Spinal cord (tissue), 10 donors: ENCODE measurements at places on chromosomes 6 and 20.
A peak's percentile ranks its signal among the peaks of the same experiment; 100 is the strongest.

GRCh38 chr6:147911686-147912085, 403.2 kb downstream of the SAMD5 start:
- no peaks in the 10 kb centered on the region for H3K36me3 ChIP-seq
- H3K27me3 ChIP-seq = no peaks in the 10 kb centered on the region
- no peaks in the 10 kb centered on the region for H3K4me1 ChIP-seq
- no peak overlapping the region for H3K4me3 ChIP-seq

DNA sequence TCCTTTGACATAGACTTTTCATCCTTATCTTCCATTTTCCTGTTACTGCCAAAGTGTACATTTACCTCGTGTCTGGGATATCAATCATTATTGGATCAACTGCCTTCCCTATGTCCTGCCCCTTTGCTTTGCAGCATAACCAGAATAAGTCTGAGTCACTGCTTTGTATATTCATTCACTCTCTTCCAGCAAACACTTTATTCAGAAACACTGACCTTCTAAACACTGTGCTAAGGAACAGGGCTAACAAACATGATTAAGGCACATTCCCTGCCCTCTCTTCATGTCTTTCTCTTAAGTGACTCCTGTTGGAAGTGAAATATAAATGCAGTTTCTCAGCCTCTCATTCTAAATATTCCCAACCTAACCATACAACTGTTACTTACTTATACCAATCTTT, 66.9 kb downstream of the COL19A1 start:
- H3K27me3 ChIP-seq = no peaks in the 10 kb centered on the region
- H3K27ac ChIP-seq = no peak overlapping the region
- no peaks in the 10 kb centered on the region for H3K4me1 ChIP-seq
- no peak overlapping the region for H3K4me3 ChIP-seq
- H3K36me3 ChIP-seq = no peaks in the 10 kb centered on the region

GRCh38 chr20:48676795-48677460, 150.9 kb downstream of the PREX1 start:
- no peak overlapping the region for H3K27ac ChIP-seq
- H3K27me3 ChIP-seq = no peaks in the 10 kb centered on the region
- no peak for DNase-seq
- H3K4me1 ChIP-seq = no peaks in the 10 kb centered on the region
- H3K4me3 ChIP-seq = no peak overlapping the region
- H3K36me3 ChIP-seq = peaks cover 69% of the 10 kb centered on the region

DNA sequence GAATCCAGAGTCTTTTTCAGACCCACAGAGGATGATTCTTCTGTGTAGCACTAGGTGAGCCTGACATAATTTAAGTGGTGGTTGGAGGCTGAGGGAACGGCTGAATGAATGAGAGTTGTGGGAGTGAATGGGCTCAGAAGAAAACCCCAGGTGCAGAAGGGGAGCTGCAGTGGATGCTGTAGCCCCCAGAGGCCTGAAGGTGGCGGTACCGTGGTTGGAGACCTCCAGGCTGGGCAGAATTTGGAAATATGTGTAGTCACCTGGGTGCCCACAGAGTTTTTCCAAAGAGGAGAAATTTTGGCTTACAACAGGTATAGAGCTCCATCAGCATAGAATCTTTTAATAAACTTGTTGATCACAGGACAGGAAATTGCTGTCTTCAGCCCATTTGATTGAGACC, 6.5 kb upstream of the RAET1G start:
- no peak overlapping the region for H3K27ac ChIP-seq
- no peaks in the 10 kb centered on the region for H3K36me3 ChIP-seq
- peaks cover 63% of the 10 kb centered on the region for H3K27me3 ChIP-seq

GRCh38 chr20:53917145-53918019, 153.0 kb downstream of the BCAS1 start:
- peak overlapping the region; percentile 84 for H3K27ac ChIP-seq
- no peak overlapping the region for H3K4me3 ChIP-seq
- peaks cover 24% of the 10 kb centered on the region for H3K4me1 ChIP-seq
- DNase-seq = no peak
- H3K36me3 ChIP-seq = no peaks in the 10 kb centered on the region
- no peaks in the 10 kb centered on the region for H3K27me3 ChIP-seq

GRCh38 chr20:20358801-20359200, 9.1 kb upstream of the INSM1 start:
- H3K4me3 ChIP-seq = no peak overlapping the region
- DNase-seq = no peak
- peaks cover 40% of the 10 kb centered on the region for H3K27me3 ChIP-seq

DNA sequence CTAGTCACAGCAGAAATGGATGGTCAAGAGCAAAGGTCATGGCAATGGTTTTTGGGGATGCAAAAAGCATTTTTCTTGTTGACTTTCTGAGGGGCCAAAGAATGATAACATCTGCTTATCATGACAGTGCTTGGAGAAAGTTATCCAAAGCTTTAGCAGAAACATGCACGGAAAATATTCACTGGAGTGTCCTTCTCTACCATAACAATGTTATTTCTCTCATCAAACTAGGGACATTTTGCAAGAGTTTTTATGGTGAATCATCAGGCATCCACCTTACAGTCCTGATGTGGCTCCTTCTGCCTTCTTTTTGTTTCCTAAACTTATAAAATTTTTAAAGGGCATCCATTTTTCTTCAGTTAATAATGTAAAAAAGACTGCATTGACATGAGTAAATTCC, 302.3 kb downstream of the HIVEP2 start:
- no peak for DNase-seq
- no peak overlapping the region for H3K4me3 ChIP-seq
- H3K27ac ChIP-seq = no peak overlapping the region
- H3K27me3 ChIP-seq = no peaks in the 10 kb centered on the region
- H3K36me3 ChIP-seq = no peaks in the 10 kb centered on the region
- H3K4me1 ChIP-seq = no peaks in the 10 kb centered on the region

DNA sequence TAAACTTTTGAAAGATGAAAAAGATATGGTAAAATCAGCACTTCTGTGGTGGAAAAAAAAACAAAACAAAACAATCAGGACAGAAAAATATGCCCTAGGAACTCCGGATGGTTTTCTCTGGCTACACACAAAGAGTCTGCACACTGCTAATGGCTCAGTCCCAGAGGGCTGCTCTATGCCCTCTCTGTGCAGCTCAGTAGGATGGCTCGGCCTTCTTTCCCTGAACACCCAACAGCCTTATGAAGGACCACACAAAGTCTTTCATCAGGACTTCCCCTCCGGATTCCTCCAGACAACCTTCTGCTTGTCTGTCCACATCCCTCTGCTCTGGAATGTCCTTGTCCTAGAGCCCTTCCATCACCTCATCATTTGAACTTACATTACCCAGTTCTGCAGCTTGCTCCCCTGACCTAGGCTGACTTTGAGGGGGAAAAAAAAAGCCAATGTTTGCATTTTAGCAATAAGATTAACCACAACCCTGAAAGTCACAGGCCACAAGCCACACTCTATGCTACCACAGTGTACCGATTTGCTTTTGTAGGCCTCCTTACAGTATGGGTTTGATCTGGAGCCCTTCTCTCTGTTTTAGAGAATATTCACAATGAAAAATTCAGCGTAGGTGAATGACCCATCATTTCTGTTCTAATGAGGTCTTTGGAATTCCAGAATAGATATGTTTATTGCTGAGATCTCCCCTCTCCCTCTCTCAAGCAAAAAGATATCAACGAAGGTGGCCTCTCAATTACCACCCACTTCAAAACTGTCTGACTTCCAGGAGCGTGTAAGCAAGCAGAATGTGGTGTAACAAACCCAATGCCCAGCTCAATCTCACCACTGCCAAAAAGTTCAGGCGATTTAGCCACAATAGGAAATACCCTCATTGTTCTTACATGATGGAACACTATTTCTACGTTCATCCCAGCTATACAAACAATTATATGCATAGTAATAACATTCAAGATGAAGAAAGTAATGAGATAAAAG, 164.0 kb downstream of the GMDS start:
- H3K27ac ChIP-seq = no peak overlapping the region
- H3K4me3 ChIP-seq = no peak overlapping the region
- no peaks in the 10 kb centered on the region for H3K36me3 ChIP-seq
- DNase-seq = no peak
- no peaks in the 10 kb centered on the region for H3K27me3 ChIP-seq
